ENCODE measurements at places on chromosomes 3 and 15.

GRCh38 chr3:115859002-115859807, 235.9 kb downstream of the GAP43 start:
- DNase-seq, result no peak

DNA sequence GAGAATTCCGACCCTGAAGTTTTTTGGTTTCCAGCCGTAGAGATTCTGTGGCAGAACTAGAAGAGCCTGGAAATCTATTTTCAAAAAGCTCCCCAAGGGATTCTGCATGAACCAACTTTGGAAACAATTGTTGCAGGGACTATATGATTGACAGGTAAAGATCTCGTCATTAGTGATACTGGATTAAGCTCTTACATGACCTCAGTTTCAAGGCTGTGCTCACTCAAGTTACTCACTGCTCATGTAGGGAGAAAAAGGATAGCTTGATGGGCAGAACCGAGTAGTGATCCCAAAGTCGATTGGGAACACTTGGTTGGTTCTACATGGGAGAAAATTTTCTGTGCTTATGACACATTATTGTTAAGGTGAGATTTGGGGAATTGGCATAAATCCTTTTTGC, 142.3 kb upstream of the RASGRP1 start:
- no peak for DNase-seq

DNA sequence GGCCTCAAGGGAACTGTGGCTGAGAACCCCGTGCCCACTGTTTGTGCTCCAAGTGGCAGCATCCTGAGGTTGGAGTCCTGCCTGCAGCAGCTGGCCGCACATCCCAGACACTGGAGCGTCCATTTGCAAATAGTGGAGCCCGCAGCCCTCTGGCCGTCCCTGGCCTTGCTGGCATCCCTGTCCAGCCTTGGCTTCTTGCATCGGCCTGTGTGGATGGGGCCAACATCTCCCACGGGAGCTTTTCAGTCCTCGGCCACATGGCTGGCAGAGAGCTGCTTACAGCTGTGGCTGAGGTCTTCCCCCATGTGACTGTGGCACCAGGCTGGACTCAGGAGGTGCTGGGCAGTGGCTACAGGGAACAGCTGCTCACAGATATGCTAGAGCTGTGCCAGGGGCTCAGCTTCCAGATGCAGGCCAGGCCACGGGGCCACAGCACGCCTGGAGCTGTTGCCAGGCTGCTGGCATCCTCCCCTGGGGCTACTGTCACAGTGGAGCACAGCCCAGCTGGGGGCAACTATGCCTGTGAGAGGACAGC, 71.2 kb downstream of the FAM43A start:
- DNase-seq, result no peak

DNA sequence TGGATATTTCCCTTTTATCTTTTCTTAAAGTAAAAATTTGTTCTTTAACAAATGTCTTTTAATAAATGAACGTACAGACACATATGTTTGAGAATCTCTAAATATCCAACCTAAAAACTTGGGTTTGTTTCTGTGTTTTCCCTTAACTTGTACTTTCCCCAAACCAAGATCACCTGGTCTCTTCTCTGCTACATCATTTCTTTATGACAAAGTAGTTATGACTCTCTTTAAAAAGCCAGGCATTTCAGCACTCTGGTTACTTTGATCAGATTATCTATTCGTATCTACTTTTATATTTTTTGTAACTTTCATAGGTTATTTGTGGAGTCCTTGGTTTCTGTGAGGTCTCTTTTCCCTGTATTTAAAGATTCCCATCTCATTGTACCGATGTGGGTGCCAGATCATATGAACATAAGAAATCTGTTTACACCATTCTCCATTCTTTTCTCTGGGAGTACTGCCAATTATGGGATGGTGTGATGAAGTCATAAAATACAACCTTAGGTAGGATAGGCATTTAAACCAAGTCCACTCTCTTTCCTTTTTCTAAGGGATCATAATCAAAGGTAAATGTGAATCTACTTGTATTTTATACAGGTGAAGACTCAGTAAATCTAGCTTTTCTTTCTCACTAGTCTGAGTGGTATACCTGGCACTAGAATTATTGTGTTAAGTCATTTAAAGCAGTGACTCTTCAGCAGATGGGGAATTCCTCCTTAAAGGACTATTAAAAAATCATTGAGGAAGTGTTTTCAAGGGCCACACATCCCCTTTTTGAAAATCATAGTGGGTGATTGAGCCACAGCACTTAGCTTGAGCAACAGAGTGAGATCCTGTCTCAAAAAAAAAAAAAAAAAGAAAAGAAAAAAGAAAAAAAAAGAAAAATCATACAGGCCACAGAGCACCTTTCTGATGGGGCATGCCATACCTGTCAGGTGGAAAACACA, 12.4 kb upstream of the NFKBIZ start:
- DNase-seq, result no peak

- no peak for DNase-seq
Measured at GRCh38 chr15:60128710-60129109, 124.6 kb downstream of the FOXB1 start.

DNA sequence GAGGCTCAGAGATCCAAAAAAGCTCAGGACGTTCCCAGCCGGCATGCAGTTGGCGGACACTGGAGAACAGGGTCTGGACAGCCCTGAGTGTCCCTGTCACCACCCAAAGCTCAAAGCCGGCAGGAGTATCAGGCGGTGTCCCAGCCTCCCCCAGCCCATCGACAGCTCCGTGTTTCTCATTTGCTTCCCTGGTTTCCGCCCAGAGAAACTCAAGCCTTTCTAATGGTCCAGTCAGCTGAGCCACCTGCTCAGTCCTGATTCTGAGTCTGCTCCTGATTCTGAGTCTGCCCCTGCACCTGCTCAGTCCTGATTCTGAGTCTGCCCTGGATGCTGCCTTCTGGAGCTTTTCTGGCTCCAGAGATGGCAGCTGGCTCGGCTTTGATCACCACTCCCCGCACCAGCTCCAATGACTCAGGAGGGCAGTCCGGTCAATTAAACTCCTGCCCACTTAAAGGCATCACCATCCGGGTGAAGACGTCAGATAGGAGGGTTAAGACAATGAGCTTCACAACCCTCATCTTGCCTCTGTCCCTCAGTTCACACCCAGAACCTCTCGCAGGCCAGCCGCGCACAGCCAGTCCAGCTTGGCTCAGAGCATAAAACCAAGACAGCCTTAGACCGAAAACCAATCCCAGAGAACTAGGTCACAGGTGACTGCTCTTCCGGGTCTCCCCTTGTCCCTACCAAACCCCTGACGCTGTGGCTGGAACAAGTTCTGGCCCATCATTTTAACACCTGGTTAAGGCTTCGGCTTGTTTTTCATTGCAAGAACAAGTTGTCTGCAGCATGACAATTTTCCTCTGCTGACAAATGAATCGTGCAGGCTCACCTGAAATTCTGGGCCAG, 6.8 kb downstream of the PCSK6 start:
- no peak for DNase-seq

DNA sequence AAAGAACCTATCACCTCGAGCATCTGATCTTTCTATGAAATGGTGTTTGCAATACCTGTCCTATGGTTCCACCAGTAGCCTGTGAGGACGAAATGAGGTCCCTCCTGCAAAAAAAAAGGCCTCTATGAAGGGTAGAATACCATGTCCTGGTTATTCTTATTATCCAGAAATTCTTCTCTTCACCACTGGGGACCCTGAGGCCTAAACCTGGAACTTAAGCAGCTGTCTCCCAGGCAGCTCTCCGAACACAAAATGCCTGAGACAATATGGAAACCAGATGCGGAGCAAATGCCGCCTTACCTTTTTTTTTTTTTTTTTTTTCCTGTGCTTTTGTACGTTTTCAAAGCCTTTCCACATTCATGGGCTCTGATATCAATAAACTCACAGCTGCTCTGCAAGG, 62.1 kb upstream of the WNT5A start:
- peak; percentile 26 for DNase-seq

DNA sequence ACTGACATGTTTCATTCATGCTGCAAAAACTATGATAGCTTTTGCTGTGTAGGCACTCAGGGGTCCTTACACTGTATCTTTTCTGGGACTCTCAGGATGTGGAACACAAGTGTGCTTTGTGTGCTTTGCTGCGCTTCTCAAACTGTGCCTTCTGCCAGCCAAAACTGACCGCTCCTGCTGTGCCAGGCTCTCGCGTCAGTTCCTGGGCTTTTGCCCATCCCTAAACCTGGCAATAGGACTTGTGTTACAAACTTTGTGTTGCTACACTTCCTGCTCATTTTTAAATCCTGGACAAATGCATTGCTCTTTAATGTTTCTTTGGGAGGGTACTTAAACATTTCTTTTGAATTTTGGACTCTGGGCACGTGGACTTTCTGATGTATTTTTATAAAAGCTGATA, 60.3 kb downstream of the DIPK2A start:
- DNase-seq, result no peak

DNA sequence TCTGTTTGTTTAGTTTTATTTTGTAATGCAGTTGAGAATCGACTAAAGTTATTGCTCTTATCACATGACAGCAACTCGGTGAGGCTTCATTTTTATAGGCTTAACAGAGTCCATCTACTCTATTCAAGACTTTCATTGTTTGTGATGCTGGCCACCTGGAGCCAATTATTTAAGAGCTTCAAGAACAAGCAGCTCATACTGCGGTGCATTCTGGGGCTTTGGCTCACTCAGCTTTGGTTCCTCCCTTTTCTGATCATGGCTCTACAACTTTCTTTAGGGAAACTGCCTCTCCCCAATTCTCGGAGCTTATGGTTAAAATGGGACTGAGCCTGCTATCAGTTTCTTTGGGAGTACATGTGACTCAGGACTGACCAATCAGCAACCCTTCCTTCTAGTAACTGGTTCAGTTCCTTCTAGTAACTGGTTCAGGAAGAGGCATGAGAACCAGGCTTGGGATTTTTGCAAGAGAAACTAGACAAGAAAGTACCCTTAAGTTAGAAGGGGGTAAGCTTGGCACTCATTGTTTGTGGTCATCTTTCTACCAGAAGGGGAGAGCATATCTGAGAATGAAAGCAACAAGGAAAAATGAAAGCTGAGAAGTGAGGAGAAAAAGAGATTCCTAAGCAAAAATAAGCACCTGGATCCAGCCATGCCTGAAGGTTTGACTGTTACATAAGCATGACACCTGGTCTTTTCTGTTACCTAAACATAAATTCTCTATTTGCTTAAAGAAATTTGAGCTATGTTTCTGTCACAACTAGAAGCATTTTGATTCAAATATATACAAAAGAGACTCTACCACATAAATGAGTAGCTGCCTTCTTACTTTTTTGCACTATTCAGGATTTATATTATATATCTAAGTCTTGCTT, 24.1 kb upstream of the ARHGEF3 start:
- no peak for DNase-seq

- no peak for DNase-seq
Measured at GRCh38 chr15:43256341-43256740, 10.4 kb downstream of the TGM5 start.

- no peak for DNase-seq
Measured at GRCh38 chr15:32700501-32701150, 17.2 kb upstream of the GREM1 start.

GRCh38 chr15:43487271-43487895, 5.6 kb downstream of the TP53BP1 start:
- DNase-seq, result no peak

GRCh38 chr3:122560680-122561079, 3.4 kb downstream of the PARP9 start:
- DNase-seq, result peak; percentile 71

DNA sequence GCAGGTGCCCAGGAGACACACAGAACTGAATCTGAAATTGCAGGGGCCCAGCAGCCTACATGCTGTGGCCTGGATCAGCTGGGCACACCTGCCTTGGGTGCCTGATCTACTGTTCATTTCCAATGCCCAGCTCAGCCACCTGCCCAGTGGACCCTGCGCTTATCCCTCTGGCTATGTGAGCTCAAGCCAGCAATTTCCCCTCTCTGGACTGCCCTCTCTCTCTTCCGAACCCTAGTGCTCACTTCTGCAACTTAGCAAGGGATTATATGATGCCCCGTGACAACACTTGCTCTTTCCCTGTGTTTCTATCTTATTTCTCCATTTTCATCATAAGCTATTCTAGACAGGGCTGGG, 276.0 kb downstream of the UACA start:
- no peak for DNase-seq

- DNase-seq, result no peak
Measured at GRCh38 chr3:65402597-65402996, 636.1 kb downstream of the MAGI1 start.

- no peak for DNase-seq
Measured at GRCh38 chr3:125594581-125595011, 701 bp downstream of the OSBPL11 start.

- peak; percentile 96 for DNase-seq
Measured at GRCh38 chr3:58433400-58434167, at the start of gene PDHB. Gene PDHB (minus strand): TSS chr3:58433832. CDS start chr3:58433809, 23 bp downstream.

DNA sequence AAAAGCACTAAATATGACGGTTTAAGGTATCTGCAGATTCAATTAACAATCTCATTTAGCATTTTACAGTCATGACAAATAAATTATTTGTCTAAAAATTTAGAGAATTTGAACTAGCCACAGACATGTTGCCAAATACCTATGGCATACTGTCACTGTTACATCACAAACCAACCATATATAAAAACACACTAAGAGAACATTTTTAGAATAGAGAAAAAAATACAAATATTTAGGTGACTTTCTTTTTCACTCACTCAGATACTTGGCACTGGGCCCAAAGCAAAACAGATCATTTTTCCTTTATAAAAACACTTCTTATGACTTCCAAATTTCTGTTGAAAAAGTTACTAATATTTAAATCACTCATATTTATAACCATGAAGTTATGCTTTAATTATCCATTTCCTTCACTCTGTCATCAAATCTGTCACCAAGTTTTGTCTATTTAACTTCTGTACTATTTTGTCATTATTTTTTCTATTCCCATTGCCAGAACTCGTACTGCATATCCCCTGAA, 644.7 kb downstream of the OTOL1 start:
- no peak for DNase-seq

- DNase-seq, result no peak
Measured at GRCh38 chr3:97827741-97828471, 6.1 kb downstream of the CRYBG3 start.

DNA sequence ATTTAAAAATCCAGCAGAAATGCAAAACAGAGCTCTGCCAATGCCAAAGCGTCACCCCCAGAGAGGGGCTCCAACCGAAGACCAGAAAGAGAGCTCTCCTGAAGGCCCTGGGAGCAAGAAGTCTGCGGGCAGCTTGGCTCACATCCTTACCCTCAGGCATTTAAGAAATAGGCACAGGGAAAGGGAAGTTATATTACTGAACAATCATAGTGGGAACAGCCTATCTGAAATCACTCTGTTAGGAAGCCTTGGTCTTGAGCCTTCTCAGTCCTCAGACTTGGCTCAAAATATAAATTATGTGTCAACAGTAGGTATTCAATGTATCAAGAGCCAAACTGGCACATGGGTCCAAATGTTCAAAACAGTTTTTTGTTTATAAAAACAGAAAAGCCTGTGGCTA, 10.3 kb upstream of the PPARG start:
- DNase-seq, result no peak

GRCh38 chr3:186930641-186931531, 560 bp downstream of the ST6GAL1 start:
- DNase-seq, result peak; percentile 62

DNA sequence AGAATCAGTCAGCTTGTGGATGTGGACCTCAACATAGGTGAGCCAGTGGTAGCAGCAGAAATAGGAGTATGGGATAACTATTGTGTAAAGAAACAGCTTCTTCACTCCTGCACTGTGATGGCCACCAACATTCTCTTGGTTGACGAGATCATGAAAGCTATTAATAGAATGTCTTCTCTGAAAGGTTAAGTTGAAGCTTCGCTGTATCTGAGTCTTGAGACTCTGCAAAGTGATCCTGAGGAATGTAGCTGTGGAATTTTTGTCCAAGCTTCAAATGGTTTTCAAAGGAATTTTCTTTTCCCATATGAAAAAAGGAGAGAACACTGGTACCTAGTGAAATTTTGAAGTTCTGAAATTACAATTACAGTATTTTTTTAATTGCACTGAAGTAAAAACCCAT, 146.3 kb downstream of the GMNC start:
- no peak for DNase-seq

GRCh38 chr3:8443829-8444791, 57.5 kb upstream of the LMCD1 start:
- DNase-seq, result peak; percentile 99

All from umbilical cord (tissue), 2 donors.